ENCODE measurements at places on chromosomes 16 and 17.

DNA sequence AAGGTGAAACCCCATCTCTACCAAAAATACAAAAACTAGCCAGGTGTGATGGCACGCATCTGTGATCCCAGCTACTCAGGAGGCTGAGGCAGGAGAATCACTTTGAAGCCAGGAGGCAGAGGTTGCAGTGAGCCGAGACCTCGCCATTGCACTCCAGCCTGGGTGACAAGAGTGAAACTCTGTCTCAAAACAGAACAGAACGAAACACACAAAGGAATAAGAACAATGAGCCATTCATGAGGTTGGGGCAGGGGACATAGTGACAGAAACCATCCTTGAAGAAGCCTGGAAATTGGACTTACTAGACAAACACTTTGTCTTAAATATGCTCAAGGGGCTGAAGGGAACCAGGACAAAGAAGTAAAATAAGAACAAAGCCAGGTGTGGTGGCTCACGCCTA, 39.4 kb downstream of the WDR45B start:
- no peak for DNase-seq

DNA sequence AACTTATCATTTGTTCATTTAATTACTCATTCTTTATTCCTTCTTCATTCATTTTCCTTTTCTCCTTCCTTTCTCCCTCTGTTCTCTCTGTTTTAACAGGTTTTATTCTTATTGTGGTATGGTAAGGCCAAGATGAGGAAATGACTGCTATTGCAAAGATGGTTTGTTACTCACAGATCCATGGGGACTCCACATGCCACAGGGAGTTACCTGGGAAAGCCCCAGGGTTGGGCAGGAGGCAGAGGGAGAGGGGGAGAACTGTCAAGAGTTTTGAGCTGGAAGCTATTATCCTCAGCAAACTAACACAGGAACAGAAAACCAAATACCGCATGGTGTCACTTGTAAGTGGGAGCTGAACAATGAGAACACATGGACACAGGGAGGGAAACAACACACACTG, 453.3 kb downstream of the WWOX start:
- no peak for DNase-seq

GRCh38 chr17:4555873-4556759, 932 bp upstream of the MYBBP1A start:
- no peak for DNase-seq

GRCh38 chr16:3106205-3106928, 6.0 kb upstream of the ZNF205 start:
- DNase-seq = peak; percentile 95

GRCh38 chr17:45404870-45405249, 27.8 kb downstream of the ARHGAP27 start:
- DNase-seq = no peak

DNA sequence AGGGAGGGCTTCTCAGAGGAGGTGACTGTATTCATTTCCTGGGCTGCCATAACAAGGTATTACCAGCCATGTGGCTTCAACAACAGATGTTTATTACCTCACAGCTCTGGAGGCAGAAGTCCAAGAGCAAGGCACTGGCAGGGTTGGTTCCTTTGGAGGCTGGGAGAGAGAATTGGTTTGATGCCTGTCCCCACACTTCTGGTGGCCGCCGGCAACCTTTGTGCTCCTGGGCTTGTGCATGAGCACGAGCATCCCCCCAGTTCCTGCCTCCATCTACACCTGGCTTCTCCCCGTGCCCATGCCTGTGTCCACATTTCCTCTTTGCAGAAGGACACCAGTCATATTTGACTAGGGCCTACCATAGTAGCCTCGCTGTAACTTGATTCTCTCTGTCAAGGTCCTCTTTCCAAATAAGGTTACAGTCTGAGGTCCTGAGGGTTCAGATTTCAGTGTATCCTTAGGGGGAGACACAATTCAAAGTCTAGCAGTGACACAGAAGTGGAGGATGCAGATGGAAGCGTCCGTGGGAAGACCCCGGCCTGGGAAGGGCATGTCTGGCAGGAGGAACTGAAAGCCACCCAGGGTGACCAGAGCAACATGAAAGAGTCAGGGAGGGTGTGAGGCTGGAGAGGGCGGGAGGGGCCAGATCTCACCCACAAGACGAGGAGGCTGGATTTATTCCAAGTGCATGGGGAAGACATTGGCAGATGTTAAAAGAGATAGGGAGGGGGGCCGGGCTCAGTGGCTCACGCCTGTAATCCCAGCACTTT, 188.2 kb upstream of the HSBP1 start:
- DNase-seq = no peak

GRCh38 chr16:81198635-81199034, 39.9 kb upstream of the BCO1 start:
- DNase-seq = no peak

DNA sequence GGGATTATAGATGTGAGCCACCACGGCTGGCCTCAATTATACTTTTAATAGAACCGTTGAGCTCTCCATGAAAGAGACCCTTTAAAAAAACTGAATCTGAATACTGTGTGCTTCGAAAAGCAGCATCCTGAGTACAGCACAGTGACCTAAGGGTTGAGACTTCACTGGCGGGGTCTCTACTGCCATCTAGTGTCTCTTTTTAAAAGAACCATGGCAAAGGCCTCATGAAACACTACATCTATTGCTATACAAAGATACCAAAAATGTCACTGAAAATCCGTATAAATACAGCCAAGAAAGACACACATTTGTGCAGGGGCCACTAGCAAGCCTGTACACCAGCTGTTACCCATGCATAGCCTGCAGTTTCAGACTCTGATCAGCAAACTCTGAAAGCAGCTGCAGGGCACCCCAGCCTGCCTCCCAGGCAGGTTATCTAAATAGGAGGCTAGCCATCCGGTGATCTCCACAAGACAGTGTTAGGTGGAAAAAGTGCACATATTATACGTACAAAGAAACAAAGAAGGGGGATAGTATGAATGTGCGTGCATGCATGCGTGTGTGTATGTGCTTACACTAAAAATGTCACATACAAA, 35.3 kb downstream of the NPLOC4 start:
- DNase-seq = peak; percentile 18

GRCh38 chr16:51939378-51939871, 607.5 kb downstream of the TOX3 start:
- no peak for DNase-seq

GRCh38 chr16:53781023-53781605, 77.2 kb downstream of the FTO start:
- no peak for DNase-seq

- DNase-seq = no peak
These were observed 154.1 kb upstream of the SOX9 start for GRCh38 chr17:71966459-71967313.

GRCh38 chr17:65751263-65751662, 189.8 kb upstream of the AXIN2 start:
- no peak for DNase-seq

- peak; percentile 38 for DNase-seq
These were observed 120.3 kb upstream of the CHMP6 start for GRCh38 chr17:80871341-80871740.

- no peak for DNase-seq
These were observed 14.5 kb downstream of the RHBDL3 start for GRCh38 chr17:32279891-32280716.
